Fibroblast of lung (primary cell): ENCODE measurements at places on chromosomes 3 and 15.

GRCh38 chr3:13066236-13066635 lies 7.0 kb downstream of the IQSEC1 start:
- no peak for DNase-seq

DNA sequence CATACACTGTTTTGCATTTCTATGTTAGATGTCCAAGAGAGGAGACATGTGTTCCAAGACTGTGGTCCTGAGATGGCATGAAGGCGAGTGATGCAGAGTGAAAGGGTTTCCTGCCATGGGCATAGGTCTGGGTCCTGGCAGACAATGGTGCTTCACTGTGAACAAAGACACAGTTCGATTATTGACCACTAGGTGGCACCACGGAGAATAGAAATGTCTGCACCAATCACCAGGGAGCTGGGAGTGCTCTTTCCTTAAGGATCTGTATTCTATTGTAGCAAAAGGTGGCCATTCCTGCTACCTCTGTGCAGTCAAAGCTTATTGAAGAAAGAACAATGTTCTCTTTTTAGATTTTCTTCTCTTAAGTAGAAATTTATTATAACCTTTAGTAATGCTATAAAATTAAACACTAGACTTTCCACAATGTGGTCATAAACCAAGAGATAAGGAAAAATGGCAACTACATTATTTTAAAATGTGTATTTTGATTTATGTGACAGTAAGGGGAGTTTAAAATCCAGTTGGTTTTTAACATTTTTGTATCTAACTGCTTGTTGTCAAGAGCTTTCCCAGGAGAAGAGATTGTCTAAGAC lies 88.7 kb downstream of the GABRG3 start:
- DNase-seq: peak; percentile 56

GRCh38 chr15:60798821-60799220 lies 319.9 kb upstream of the ICE2 start:
- peak; percentile 59 for DNase-seq

DNA sequence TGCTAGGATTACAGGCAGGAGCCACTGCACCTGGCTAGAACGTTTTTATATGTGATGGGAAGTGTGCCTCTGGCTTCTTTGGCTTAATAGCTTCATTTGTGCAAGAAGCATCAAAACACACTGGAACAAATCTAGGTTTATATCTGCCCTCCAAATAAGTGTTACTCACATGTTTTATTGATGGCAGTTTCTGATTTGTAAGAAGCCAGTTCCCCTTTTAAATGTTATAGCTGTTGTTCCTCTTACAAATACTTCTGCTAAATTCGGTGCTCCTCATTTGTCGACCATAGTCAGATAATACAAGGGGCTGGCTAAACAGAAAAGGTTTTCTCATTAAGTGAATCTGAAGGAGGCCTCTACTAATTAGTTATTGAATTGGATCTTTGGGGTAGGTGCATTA lies 307.1 kb upstream of the SEMA6D start:
- DNase-seq: no peak

DNA sequence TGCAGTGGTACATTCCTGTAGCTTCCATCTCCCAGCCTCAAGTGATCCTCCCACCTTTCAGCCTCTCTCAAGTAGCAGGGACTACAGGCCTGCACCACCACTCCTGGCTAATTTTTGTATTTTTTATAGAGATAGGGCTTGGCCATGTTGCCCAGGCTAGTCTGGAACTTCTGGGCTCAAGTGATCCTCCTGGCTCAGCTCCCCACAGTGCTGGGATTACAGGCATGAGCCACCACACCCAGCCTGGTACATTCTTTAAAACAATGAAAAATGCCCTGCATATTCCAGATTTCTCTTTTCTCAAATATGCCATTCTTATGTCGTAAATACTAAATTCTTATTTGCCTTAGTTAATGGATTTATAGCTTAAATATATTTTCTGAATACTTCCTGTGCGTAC lies 581.4 kb downstream of the MECOM start:
- no peak for DNase-seq

DNA sequence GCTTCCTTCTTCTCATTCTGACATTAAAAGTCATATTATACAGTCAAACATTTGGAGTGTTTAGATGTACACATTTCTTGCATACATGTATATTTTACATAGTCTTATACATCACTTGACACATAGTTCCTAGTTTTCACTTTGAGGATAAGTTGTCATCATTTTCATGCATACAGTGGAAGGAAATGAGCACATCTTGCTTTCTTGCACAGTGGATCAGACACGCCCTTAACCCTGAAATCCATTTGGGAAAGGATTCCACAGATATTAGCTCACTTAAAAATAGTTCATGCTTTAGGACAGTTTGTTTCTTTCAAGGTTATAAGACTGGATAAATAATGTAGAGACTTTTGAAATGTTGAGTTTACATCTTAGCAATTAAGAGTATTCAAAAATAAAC lies 148.6 kb upstream of the MME start:
- peak; percentile 87 for DNase-seq

GRCh38 chr15:70512772-70513362 lies 250.5 kb downstream of the UACA start:
- DNase-seq: peak; percentile 62

DNA sequence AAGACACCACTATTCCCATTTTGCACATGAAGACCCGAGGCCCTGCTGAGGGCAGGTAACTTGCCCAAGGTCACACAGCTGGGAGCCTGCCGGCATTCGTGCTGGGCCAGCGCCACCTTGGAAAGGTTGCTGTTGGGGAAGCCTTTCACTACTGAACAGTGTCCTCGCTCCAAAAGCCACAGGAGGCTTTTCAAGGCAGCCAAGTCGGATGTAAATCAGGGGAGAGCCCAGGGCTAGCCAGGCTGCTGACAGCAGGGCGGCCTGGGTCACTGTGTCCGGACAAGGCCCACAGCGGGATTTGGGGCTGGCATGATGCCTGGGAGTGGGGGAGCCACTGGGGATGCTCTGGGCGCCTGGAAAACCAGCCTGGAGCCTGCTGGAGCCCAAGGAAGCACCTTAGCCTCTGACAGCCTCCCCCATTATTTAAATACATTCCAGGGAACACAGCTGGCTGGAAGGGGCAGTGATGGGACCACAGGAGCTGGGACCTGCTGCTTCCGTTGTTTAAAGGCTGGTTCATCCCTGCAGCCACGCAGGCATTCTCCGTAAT lies 10.5 kb downstream of the SLC6A6 start:
- DNase-seq: no peak

DNA sequence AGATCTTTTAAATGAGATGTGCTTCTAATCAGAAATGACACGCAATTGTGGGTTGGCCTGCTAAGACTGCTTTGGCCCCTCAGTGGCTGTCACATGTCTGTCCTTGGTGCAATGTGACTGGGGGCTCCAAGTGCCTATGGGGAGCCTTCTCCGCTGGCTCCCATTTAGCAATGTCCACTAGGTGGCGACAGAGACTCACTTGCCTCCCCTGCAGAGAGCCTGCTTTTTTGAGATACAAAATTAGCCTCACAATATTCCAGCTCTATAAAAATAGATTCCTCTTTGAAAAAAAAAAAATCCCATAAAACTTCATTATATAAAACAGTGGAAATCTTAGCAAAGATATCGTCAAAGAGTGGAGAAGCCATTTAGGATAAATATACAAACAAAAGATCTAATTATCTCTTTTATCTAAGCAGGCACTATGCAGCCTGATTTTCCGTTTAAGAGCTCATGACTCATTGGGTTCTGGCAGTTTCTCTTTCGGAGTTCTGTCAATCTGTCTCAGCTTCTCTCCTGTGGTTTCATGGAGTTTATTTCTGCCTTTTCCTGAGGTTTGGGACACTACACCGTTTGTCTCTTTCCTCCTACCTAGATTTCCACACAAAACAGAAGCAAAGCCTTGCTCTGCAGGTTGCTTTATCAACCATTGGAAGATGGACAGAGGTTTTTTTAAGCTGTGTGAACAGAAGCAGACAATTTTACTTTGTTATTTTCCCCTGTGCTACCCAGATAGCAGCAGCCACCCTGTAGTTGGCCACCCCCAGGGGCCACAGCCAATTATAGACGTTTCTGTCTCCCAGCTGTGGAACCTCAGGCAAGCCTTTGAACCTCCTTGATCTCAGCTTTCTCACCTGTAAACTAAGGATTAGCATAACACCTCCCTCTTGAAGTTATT lies 68.4 kb upstream of the TNFAIP8L3 start:
- peak; percentile 80 for DNase-seq

DNA sequence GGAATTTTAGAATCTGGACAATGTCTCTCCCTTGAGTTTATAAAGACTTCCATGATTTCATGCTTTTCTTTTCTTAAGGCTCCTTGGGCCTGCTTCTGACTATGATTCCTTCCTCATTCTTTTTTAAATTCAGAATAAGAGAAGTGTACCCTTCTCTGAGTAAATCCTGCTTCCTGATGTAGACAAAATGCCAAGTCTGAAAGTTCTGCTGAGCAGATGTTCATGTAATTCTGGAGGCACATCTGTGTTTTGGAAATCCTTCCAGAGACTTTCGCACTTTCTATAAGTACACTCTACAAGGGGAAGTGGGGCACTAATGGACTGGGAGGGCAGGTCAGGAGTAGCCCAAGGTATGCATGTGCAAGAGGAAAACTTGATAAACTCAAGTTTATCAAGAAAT lies 24.8 kb downstream of the TPM1 start:
- DNase-seq: peak; percentile 4

DNA sequence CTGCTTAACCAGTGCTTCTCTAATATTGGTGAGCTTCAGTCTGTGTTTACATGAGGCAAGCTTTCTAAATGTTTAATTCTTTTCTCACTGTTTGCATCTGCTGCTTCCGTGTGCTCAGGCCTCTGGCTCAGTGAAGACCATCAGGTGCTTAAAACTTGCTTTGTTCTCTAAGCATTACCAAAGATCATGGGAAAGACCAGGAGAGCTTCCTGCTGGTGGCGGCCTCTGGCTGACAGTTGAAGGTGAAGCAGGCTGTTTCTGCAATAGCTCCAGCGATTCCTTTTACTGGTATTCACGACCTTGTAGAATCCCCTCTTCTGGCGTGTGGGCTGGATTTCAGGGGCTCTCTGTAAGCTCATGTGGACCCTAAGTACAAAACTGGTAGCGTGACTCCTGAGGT lies 45.1 kb downstream of the EDEM1 start:
- DNase-seq: no peak

- DNase-seq: no peak
These were observed 77.5 kb downstream of the TBL1XR1 start for GRCh38 chr3:177119829-177120228.

DNA sequence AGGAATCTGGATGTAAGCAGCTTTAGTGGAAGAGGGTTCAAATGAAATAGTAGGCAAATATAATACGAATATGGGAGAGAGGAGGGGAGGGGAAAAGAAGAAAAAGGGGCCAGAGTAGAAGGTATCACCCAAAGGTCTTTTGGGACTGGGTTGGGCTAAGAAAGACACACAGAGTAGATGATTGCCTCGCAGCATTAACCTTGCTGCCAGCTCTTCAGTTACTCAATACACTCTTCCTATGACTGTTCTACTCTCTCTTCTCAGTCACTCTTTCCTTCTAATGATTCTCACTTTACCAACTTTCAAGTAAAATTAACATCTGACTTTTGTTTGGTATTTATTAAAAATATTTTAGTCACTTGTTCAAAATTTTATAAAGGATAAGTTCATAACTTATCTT lies 52.8 kb downstream of the CLASP2 start:
- no peak for DNase-seq

DNA sequence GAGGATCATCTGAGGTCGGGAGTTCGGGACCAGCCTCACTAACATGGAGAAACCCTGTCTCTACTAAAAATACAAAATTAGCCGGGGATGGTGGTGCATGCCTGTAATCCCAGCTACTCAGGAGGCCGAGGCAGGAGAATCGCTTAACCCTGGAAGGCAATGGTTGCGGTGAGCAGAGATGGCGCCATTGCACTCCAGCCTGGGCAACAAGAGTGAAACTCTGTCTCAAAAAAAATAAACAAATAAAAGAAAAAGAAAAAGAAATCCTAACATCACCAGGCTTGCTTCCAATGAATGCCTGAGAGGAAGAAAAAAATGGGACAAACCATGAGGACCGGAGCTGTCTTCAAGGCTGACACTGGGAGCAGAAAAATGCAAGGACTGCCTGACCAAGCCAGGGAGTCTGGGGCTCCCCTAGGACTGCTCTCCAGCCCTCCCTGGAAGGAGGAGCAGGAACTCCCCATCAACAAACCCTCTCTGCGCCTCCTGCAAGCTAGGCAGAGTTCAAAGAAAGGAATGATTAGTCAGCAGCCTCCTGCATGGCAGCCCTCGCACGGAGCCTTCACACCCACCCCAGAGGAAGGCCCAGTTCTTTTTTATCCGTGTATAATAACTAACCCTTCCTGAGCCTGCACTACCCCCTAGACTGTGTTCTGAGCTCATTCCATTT lies 55.4 kb downstream of the NUP210 start:
- DNase-seq: peak; percentile 37

DNA sequence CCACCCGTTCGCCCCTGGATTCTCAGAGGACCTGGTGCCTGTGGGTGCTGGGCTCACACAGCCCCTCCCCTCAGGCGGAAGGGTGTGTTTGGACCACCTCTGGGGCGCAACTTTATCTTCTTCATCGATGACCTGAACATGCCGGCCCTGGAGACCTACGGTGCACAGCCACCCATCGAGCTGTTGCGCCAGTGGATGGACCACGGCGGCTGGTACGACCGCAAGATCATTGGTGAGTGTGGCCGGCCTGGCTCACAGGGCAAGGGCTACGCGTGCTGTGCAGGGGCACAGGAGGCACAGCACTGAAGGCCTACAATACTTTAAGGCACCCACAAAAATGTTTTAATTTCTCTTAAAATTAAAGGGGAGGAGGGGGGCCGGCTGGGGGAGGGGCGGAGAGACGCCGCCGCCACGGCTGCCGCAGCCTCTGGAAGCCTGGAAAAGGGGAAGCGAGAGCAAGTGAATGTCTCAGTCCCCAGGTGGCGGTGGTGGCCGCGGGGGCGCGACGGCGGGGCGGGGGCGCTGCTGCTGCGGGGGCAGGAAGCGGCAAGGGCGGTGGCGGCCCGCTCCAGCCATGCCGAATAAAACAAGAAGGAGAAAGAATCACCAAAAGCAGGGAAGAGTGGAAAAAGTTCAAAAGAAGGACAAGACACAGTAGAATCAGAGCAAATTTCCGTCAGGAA lies 56.8 kb downstream of the DNAH1 start:
- DNase-seq: no peak

GRCh38 chr3:139745831-139746230 lies 68.1 kb upstream of the NMNAT3 start:
- peak; percentile 83 for DNase-seq
